ENCODE measurements at places on chromosomes 5 and 9.

DNA sequence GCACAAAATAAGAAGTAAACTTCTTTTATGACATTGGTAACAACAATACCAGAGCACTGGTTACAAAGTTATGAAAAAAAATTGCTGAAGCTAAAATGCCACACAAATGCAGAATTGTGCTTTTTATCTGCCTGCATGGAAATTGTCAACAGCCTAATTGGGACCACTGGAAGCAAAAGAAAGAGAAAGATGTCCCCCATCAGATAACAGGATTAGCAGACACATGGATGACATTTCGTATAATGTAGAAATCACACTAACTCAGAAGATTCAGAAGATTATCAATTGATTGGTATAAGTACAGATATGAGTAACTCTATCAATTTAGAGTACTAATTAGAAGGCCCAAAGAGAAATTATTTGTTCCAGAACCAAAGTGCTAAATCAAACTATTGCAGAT lies 19.1 kb upstream of the FRMD3 start:
- DNase-seq, result no peak

GRCh38 chr5:146794326-146795029 lies 84.1 kb downstream of the PPP2R2B start:
- DNase-seq, result no peak

GRCh38 chr9:93164085-93164484 lies 19.9 kb upstream of the WNK2 start:
- no peak for DNase-seq

DNA sequence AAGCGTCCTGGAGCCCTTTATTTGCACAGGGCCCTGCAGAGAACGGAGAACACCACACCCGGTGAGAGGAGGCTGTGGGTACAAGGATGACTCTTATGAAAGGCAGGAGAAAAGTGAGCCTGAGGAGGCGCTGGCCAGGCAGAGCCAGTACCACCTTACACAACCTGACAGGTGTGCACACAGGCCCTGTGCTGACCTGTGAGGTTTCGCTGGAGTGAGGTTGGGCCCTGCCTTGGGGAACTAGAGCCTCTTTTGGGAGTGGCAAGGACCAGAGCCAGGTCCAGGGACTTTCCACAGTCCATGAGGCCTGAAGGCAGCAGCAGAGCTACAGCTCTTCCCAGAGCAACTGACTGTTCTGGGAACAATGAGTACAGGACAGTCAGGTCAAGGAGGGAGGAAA lies 3.1 kb downstream of the SRD5A1 start:
- DNase-seq, result no peak

DNA sequence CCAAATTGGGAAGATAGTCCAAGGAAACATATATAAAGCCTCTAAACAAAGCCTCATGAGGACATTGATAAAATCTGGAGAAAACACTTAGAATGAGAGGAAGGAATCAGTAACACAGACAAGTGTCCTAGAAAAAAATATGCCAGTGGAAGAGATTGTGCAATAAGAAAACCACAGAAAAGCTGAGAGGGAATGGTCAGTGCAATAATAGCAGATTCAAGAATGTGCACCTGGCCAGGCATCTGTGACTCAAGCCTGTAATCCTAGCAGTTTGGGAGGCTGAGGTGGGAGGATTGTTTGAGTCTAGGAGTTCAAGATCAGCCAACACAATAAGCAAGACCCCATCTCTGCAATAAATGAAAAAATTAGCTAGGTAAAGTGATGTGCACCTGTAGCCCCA lies 691.2 kb upstream of the CDH6 start:
- DNase-seq, result no peak

- no peak for DNase-seq
Measured at GRCh38 chr9:82467436-82467835, 478.9 kb downstream of the SPATA31D1 start.

- DNase-seq, result no peak
Measured at GRCh38 chr5:138275379-138275782, 960 bp upstream of the GFRA3 start.

- no peak for DNase-seq
Measured at GRCh38 chr5:77449981-77450380, 42.1 kb downstream of the WDR41 start.

- no peak for DNase-seq
Measured at GRCh38 chr9:12538842-12539579, 154.2 kb upstream of the TYRP1 start.

DNA sequence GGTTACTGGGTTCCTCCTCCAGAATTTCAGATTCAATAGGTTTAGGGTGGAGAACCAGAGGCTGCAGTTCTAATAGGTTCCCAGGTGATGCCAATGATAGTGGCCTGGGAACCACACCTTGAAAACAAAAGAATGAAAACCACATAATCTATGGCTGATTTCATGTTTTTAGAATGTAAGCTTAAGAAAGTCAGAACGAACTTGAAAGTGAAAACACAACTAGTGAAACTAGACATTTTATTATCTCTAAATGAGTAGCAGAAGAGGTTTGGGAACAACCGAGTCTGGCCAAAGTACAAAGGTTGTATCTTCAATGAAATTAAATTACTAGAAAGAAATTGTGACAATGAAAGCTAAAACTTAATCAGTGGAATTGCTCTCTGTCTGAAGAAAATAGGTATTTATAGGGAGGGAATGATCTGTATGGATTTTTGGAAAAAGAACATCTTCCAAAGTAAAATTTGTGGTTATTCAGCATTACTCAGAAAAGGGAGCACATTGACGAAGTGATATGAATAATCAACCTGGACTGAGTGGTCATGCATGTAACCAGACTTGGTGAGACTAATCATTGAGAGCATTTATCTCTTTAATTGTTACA lies 24.9 kb upstream of the CEP120 start:
- DNase-seq, result no peak

- DNase-seq, result no peak
Measured at GRCh38 chr9:91978740-91979414, 28.8 kb upstream of the ROR2 start.

GRCh38 chr5:93151121-93151520 lies 429.9 kb downstream of the NR2F1-AS1 start:
- DNase-seq, result no peak

- no peak for DNase-seq
Measured at GRCh38 chr5:80406980-80407734, 707 bp upstream of the ZFYVE16 start.

DNA sequence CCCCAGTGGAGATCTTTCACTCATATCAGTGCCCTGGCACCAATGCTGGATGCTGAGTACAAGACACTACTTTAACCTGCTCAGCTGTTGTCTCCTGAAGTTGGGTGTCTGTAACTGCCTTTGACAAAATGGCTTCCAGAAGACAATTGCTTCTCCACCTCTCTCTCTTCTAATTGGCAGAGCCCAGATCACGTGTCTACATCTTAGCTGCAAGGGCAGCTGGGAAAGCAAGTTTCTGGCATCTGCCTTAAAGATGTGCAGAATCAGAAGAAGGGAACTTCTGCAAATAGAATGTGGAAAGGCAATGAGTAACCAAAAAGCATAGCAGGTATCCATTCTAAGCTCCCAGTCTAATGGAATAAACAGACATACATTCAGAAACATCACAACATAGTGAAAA lies 81.1 kb downstream of the PDZD2 start:
- DNase-seq, result no peak

GRCh38 chr5:83470526-83471404 lies 779 bp upstream of the VCAN start:
- DNase-seq, result no peak

DNA sequence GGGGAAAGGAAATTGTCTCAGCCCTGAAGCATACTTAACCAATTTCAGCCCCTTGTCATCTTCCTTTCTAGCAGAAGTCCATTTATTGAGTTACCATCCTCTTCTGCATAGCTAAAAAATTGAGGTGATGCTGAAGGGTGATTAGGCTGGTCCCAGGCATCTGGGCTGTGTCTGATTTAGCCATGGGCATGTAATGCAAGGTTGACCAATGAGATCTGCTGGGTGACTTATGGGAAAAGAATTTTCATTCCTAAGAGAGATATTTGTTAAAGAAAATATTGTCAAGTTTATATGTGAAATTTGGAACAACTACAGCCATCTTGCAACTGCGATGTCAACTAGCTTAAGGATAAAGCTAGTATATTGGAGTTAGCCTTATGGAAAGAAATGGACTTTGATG lies 5.1 kb downstream of the ITGA2 start:
- DNase-seq, result no peak

DNA sequence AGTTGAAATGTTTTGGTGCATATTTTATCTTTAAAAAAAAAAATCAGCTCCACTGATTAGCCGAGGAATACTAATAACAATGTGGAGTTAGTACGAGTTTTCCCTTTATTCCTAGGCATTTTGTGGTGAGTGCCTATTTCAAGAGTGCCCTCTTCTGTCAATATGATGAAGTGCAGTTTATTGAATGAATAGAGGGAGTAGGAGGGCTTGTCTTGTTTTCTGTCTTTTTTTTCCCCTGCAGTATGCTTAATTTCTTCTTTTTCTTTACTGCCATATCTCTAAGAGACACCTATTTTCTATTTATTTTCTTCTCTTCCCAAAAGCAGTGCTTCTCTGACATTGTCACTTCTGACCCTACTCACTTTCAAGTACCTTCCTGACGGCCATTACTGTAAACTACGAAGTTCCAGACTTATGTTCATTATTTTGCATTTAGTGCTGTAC lies 169.6 kb upstream of the PITX1 start:
- DNase-seq, result no peak

DNA sequence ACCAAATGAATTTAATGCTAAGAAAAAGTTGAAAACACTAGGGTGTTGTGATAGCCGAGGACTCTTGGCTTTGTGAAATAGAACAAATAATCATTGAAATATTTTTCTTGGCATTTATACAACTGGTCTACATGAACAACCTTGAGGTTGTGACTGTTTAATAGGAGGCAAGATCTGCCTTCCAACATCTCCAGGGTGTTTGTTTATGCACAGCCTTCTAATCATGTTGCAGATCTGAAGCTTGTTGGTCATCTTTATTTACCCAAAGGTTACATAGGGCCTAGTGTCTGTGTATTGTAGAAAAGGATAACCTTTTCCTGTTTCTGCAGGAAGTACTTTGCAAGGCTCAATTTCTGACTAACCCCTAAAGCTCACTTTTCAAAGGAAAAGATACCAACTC lies 65.2 kb upstream of the RANBP3L start:
- no peak for DNase-seq

DNA sequence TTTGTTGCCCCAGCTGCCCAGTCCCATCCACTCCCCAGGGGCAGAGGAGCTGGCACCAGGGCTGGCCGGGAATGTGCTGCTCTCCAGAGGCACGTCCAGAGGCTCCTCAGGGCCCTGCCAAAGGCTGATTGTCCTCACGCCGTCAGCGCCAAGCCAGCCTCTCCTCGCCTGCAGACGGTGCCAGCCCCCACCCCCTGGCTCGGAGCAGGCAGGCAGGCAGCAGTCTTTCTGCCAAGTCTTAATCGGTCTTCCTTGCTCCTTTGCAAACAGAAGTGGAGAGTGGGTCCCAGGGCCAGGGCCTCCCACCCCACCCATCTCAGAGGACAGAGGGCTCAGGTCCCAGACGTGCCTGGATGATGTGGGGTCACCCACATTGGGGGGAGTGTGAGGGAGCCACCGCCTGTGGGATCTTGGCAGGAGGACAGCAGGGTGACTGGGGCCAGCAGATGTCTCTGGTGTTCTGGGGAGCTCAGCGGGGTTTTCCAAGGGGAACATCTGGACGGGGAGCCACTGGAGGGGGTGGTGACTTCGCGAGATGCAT lies 36.3 kb downstream of the FAM163B start:
- no peak for DNase-seq

DNA sequence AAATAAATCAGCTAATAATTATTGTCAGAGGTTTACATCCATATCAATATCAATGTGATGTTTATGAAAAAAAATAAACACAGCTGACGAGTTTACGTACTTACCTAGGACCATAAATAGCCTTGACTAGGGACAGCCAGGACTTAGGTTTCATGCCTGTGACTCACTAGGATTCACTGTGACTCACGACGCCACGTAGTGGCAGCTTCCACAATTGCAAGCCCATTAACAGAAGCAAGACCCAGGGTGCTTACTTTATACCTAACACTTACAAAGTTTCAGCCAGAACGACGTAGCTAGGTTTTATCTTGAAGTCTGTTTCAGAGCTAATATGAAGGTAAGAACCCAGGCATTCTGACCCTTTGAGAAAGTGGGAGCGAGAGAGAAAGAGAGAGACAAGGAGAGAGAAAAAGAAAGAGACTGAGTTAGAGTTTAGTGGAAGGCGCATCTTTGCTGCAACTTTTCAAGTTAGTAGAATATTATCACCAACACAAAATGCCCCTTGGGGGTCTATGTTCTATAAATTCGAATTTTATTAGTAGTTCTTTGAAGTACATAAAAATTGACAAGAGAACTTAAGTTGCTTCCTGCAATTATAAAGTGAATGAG lies 191.2 kb downstream of the GNA14 start:
- DNase-seq, result peak; percentile 31

GRCh38 chr9:37370282-37370681 lies 52.2 kb upstream of the GRHPR start:
- DNase-seq, result no peak

- no peak for DNase-seq
Measured at GRCh38 chr5:174589599-174589998, 134.8 kb upstream of the MSX2 start.

GRCh38 chr5:100913298-100913697 lies 10.2 kb upstream of the ST8SIA4 start:
- no peak for DNase-seq
